ENCODE measurements at places on chromosomes 16 and 17.

DNA sequence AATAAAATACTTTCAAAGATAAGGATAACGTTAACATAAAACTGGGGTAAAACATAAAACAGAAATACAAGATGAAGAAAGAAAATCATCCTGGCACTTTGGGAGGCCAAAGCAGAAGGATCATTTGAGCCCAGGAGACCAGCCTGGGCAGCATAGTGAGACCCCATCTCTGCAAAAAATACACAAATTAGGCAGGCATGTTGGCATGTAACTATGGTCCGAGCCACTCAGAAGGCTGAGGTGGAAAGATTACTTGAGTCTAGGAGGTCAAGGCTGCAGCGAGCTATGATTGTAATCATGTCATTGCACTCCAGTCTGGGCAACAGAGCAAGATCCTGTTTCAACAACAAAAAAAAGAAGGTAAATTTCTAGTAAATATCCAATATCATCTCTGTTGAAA, 19.6 kb downstream of the TAT start:
- no peaks in the 10 kb centered on the region for H3K4me1 ChIP-seq
- DNase-seq, result no peak
- H3K27ac ChIP-seq, result no peak overlapping the region

DNA sequence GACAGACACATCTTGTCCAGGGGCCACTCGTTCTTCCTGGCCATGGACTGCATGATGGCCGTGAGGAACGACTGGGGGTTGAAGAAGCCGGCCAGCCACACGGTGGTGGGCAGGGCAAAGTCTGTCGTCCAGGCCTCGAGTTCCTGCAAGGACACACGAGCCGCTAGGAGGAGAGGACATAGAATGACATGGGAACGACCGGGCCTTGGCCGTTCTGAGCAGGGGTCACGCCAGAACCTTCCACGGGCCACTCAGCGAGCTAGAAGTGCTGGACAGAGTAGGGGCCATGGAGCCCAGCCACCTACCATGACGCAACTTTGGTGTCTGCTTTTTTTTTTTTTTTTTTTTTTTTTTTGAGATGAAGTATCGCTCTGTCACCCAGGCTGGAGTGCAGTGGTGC, 47.0 kb downstream of the PGS1 start:
- H3K27ac ChIP-seq, result no peak overlapping the region
- H3K27me3 ChIP-seq, result no peaks in the 10 kb centered on the region
- no peak overlapping the region for H3K4me3 ChIP-seq
- H3K36me3 ChIP-seq, result peaks cover 28% of the 10 kb centered on the region
- no peak for DNase-seq

- no peaks in the 10 kb centered on the region for H3K27me3 ChIP-seq
- no peak overlapping the region for H3K27ac ChIP-seq
- DNase-seq, result no peak
- H3K4me3 ChIP-seq, result no peak overlapping the region
- no peaks in the 10 kb centered on the region for H3K4me1 ChIP-seq
Measured at GRCh38 chr16:87169509-87169995, 147.6 kb downstream of the C16orf95 start.

GRCh38 chr17:33980193-33980592, 274.9 kb upstream of the CCL2 start:
- DNase-seq, result no peak
- no peak overlapping the region for H3K27ac ChIP-seq
- no peak overlapping the region for H3K4me3 ChIP-seq
- no peaks in the 10 kb centered on the region for H3K36me3 ChIP-seq
- no peaks in the 10 kb centered on the region for H3K27me3 ChIP-seq
- peaks cover 11% of the 10 kb centered on the region for H3K4me1 ChIP-seq

Measured in right atrium auricular region (tissue), 2 donors.